Tibial nerve (tissue), 4 donors: ENCODE measurements at places on chromosomes 4 and X. TPM values are rescaled to one million over a fixed set of nuclear protein-coding genes. Genes with fewer than 3 reads are reported as not detected.

DCHS2 gene
- total RNA-seq: not detected

TRIM60 gene
- not detected for total RNA-seq

FGF2 gene
- 21.6 TPM for total RNA-seq

AMOT gene
- total RNA-seq: 22.0 TPM

PABPC1L2B gene
- total RNA-seq: not detected

PDLIM3 gene
- 52.8 TPM for total RNA-seq

YIPF7 gene
- total RNA-seq: not detected

CXCL1 gene
- total RNA-seq: 0.84 TPM

GRIA3 gene
- total RNA-seq: 0.78 TPM

ARHGAP6 gene
- 32.9 TPM for total RNA-seq

GYG2 gene
- 26.7 TPM for total RNA-seq
